ENCODE measurements at places on chromosomes 16 and 17.

DNA sequence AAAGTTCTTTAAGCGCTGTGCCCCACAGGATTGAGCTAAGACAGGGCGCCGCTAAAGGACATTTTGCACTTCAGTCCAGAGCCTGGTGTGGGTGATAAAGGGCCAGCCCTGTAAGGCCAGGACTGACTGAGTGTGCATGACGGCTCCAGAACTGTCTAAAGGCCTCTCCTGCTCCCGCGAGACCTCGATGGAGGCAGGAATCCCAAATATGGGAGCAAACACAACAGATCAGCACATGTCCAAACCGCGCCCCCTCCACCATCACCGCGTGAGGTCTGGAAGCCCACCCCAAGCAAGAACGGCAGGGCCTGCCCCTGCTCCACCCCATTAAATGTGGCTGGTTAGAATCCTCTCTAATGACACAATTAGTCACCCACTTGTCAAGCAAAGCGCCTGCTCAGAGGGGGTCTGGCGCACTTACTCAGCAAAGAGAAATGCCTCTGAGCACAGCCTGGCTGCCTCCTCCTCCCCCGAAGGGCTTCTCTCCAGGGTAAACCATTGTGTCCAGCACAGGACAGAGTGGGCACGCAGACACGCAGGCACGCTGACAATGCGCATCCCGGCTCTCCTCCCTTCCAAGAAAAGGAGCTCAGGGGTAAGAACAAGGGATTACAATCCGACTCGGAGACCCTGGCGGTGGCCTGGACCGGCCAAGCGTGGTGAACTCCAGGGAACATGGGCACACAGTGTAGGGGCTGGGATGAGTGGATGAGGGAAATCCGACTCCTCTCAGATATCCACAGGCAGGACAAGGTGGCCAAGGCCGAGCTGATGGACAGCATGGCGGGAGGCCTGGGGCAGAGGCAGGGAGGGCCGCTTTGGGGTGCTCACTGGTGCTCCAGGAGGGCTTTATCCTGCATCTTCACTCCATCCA is 1.5 kb downstream of the MXRA7 start:
- DNase-seq: no peak

DNA sequence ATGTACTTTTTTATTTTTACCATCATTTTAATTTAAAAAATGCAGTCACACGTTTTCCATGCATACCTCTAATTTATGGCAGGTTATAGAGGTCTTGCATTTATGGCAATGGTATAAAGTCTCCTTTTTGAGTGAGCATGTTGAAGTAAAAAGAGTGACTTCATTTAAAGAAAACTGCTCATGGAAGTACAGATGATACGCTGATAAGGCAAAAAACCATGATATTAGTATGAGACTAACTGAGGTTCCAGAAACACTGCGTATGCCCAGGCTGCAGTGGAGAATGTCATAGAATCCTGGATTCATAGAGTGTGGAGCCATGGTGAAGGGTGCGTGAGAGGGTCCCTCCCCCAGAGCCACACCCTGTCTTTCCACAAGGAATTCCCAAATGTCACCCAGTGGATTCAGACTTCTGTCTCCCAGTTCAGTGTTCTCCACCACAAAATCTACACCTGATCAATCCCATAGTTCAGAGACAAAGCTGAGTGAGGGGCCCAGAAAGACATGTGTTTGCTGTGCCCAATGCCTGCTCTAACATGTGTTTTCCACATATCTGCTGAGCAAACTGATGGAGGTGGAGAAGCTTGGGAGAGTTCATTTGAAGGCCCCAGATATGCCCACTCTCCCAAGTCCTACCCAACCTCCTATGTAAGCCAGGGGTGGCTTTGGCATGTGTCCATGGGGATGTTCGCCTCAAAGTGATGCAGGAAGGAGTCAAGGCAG is 69.4 kb downstream of the SLC6A2 start:
- no peak for DNase-seq

DNA sequence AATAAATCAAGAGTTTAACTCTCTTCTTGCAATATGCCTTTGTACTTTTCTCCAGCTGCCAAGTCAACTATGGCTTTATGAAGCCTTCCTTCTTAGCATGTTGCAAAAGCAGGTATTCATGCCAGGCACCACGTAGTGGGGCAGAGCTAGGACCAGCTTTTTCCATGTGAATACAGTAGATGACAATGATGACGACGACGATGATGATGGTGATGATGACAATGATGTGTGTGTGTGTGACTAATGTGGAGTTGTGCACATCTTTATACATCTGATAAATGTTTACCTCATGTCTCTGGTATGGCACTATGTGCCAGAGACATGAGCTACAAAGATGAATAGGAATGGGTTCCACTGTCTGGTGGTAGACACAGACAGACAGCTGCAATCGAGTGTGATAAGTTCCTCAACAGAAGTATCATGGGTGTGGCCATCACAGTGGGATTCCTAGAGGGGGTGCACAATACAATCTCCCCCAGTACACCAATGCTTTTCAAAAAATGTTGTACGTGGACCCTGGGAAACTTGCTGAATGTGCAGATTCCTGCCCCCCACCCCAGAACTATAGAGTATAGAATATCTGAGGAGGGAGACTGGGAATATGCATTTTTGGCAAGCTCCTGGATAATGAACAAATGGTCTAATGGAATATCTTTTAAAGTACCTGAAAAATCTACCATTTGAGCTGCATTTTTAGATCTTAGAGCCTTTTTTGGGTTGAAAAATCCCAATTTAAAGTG is 183.4 kb downstream of the ABCC12 start:
- no peak for DNase-seq

DNA sequence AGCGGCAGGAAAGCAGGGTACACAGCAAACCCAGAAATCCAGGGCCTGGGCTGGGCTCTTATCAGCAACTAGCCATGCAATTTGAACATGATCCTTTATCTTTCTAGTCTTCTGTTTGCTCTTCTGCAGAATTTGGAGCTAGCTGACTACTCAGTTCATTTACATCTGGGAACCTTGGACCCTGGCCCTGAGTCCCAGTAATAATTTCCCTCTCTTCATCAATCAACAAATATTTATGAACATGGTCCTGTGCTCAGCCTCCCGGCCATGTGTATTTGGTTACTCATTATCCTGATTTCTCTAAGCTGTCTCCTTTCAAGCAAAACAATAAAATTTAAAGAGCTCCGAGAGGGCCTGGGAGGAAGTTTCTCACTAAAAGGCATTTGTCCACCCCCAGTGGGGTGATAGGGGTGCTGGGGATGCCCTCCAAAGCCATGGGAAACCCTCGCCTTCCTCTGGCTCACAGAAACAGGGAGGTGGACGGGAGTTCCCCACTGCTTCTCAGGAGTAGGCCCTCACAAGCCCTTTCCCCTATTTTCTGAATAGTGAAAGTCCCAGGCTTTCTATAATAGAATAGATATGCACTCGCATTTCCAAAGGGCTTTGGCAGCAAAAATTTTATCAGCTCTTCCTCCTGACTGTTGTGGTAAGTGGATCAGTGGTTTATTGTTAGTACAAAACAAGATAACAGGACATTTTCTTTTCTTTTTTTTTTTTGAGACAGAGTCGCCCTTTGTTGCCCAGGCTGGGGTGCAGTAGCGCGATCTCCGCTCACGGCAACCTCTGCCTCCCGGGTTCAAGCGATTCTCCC is 6.9 kb upstream of the WDR59 start:
- no peak for DNase-seq

DNA sequence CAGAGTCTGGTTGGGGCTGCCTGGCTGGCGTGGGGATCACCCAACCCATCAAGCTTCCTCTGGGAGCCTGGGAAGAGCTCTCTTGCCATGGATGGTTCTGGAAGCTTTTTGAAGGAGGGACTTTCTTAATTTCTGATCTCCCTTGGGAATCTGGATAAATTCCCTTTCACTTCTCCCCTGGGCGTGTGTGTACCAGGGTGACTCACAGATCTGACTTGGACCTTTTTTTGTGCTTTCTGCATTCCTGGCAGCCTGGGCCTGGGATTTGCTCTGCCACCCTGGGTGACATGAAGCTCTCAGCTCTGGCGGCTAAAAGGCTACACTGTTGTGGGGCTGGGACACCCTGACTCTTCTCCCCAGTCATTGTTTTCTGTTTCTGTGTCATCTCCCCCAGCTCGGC is 70.1 kb downstream of the ABCC1 start:
- DNase-seq: no peak

GRCh38 chr17:17224137-17224536 is 12.8 kb downstream of the FLCN start:
- no peak for DNase-seq

GRCh38 chr16:56860226-56861020 is 4.6 kb upstream of the SLC12A3 start:
- DNase-seq: peak; percentile 16

DNA sequence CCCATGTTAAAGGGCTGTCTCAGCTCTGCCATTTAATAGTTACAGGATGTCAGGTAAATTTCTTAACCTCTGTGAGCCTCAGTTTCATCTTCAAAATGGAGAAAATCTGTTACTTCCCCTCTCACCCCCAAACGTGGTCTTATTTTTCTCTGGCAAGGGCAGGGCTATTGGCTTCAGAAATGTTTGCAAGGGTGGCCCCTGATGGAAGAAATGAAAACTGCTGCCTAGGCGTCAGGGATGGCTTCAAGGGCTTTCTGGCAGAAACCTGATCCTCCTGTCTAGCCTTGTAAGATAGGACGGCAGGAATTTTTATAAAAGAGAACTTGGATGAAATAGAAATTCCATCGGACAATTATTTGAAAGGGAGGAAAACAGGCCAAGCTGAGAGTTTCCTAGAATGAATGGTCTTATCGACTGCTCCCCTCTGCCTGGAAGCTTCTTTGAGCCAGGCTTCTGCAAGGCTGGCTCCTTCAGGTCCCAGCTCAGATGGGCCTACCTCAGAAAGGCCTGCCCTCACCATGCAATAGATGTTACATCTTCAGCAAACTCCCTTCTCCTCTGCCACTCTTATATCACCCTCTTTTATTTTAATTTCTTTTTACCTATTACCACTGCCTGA is 43.0 kb upstream of the TANGO6 start:
- DNase-seq: no peak

GRCh38 chr17:66654106-66654740 is 180.7 kb upstream of the CACNG5 start:
- no peak for DNase-seq

DNA sequence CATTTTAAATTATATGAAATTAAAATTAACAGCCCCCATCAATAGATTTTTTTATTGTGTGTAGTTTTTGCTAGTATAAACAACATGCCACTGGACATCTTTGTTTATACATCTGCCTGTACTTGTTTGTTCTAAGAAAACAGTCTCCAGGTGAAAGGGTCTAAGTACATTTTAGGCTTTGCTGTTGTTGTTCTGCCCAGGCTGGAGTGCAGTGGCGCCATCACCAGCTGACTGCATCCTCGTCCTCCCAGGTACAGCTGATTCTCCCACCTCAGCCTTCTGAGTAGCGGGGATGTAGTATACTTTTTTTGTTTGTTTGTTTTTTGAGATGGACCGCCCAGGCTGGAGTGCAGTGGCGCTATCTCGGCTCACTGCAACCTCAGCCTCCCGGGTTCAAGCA is 25.5 kb downstream of the C17orf58 start:
- DNase-seq: no peak

DNA sequence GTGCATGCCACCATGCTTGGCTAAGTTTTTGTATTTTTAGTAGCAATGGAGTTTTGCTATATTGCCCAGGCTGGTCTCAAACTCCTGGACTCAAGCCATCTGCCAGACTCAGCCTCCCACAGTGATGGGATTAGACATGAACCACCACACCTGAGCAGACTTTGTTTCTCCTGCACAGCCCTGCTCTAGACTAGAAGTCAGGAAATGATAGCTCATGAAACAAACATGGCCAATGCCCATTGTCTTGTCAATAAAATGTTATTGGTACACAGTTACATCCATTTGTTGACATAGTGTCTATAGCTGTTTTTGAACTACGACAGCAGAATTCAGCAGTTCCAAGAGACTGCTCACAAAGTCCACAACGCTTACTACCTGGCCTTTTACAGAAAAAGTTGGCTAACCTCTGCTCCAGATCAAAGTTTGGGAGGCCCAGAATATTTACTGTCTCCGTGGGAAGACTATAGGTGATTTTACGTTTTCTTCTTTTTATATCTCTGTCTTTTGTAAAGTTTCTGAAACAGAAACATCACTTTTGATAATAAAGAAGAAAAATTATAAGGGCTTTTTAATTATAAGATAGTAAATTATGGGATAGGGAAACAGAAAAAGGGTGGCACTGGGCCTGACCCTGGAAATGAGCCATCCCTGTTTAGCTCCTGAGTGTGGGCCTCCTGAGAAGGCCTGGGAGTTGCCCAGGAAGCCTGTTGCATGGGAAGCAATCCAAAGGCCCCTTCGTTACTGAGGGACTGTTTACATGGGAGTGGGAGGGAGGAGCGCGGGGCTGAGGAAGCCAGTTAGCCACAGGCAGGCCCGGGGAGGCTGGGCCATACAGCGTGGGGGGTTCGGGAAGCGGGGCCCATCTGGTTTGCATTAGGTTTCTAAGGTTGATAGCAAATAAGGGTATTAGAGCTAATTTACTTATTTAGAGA is 201.5 kb downstream of the IRF8 start:
- DNase-seq: no peak

DNA sequence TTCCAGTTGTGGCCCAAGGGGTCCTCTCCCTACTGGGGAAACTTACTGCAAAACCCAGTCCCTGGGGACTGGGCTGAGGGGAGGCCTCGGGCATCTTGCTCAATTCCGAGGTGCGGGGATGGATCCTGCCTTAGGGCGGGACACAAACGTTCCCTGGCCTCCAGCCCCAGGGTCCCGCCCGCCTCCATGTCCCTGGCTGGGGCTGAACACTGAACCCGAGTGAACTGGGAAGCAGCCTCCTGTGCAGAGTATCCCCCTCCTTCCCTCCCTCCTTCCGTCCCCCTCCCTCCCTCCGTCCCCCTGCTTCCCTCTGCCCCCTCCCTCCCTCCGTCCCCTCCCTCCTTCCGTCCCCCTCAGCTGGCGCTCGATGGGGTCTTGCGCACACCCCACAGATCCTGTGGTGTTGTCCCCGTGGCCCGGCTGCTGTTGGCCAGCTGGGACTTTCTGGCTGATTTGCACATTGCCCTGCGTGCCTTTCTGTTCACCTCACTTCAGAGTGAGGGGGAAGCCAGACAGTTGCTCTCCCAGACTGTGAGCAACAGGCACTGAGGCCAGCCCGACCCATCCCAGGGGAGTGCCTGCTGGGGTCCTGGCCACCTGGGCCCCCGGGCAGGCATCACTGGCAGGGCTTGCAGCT is 5.5 kb downstream of the TRAF7 start:
- no peak for DNase-seq

DNA sequence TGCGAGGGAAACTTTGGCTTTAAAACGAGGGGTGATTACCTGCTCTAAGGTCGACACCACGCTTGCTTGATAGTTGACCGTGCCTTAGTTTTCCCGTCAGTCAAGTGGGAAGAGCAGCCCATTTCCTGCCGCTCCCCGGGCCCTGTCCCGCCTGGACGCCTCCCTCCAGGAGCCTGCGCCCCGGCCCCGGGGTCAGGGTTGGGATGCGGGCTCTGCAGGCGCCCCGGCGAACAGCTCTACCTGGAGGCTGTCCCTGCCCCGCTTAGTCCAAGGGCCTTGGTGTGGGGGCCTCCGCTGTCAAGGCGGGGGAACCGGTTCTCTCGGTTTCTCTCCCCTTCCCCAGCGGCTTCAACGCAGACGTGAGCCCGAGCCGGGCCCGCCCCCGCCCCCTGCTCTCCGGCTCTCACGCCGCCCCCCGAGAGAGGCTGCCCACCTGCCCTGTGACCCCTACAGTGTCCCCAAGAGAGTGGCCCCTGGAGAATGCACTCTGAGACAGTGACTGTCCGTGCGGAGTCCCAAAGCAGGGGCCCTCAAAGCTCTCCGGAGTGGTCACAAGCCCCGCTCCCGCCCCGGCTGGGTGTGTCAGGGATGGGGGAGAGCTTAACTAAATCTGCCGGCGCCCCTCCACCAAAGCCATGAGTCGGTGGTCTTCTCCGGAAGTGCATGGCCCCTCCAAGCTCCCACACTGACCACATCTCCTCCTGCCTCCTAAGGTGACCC is 117.4 kb upstream of the SMURF2 start:
- DNase-seq: no peak

Measured in activated T-helper 1 cell treated with anti-CD3 and anti-CD28 coated beads, Interleukin-2, amount 50 U/mL, for 16 hours (primary cell).